ENCODE measurements at places on chromosomes 2 and 18. TPM values are rescaled to one million over a fixed set of nuclear protein-coding genes. Genes with fewer than 3 reads are reported as not detected.

Gene DQX1
- not detected for total RNA-seq

Gene CARF
- 3.2 TPM for total RNA-seq

Gene KCNJ13
- not detected for total RNA-seq

Gene CREG2
- not detected for total RNA-seq

Gene SIX3
- not detected for total RNA-seq

Gene ZBTB7C
- not detected for total RNA-seq

Gene ATP6V1B1
- 0.24 TPM for total RNA-seq

Gene G6PC2
- total RNA-seq, result not detected

GRCh38 chr2:72917877-72918553 is 696 bp downstream of the EMX1 start:
- H3K4me1 ChIP-seq, result peaks cover 6% of the 10 kb centered on the region
- H3K36me3 ChIP-seq, result no peaks in the 10 kb centered on the region
- H3K27ac ChIP-seq, result no peak overlapping the region
- DNase-seq, result no peak
- no peak overlapping the region for H3K4me3 ChIP-seq

GRCh38 chr2:33426666-33427231 is 49.7 kb upstream of the RASGRP3 start:
- peak overlapping the region; percentile 19 for H3K4me3 ChIP-seq
- H3K27ac ChIP-seq, result peak overlapping the region; percentile 88
- peaks cover 12% of the 10 kb centered on the region for H3K36me3 ChIP-seq
- H3K27me3 ChIP-seq, result no peaks in the 10 kb centered on the region
- peaks cover 74% of the 10 kb centered on the region for H3K4me1 ChIP-seq
- DNase-seq, result peak; percentile 91

DNA sequence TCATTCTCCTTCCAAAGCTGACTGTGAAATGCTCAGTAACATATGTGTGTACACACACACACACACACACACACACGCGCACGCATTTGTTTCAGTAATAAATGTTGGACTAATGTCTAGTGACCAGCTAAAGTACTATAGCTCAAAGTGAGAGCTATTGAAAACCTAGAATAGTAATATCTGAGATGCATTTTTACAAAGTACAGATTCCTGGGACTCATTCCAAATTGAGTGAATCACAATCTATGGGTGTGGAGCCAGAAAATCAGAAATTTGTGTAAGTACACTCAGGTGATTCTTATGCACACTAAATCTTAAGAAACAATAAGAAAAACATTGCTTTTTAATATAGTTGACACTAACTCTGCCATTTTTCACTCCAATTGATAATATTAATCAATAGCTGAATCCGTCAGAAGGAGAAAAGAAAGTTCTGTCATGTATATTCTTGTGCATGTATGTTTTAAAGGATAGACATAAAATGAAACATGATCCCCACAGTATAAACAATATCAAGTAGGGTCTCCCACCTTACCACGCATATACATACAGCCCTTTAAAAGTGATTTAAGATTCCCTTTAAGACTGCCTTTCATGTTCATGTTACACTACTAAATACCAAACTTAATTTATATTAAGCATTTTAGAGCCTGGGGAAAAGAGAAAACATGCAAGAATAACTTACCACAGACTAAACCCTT is 123.5 kb downstream of the ATAD2B start:
- no peaks in the 10 kb centered on the region for H3K27me3 ChIP-seq
- H3K36me3 ChIP-seq, result no peaks in the 10 kb centered on the region
- 0 out of 2 replicates have a peak overlapping the region, but pooled peaks have one; percentile 27 for H3K4me3 ChIP-seq
- H3K4me1 ChIP-seq, result peaks cover 34% of the 10 kb centered on the region
- peak overlapping the region; percentile 49 for H3K27ac ChIP-seq

GRCh38 chr18:2894841-2895370 is 48.1 kb downstream of the EMILIN2 start:
- H3K4me1 ChIP-seq, result peaks cover 25% of the 10 kb centered on the region
- 0 out of 2 replicates have a peak, but pooled peaks cover 4% of the 10 kb centered on the region for H3K36me3 ChIP-seq
- peaks cover 19% of the 10 kb centered on the region for H3K27me3 ChIP-seq
- no peak overlapping the region for H3K27ac ChIP-seq
- no peak for DNase-seq
- no peak overlapping the region for H3K4me3 ChIP-seq

DNA sequence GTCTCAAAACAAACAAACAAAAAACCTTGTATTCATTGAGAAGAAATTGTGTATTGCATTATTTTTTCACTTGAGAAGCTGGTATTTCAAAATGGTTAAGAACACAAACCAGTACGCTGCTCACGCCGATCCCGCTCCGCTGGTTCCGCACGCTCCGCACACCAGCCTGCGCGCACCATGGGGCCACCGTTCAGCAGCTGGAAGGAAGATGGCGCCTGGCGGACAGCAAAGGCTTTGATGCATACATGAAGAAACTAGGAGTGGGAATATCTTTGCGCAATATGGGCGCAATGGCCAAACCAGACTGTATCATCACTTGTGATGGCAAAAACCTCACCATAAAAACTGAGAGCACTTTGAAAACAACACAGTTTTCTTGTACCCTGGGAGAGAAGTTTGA is 75.7 kb downstream of the RBM43 start:
- DNase-seq, result no peak
- H3K4me1 ChIP-seq, result no peaks in the 10 kb centered on the region
- H3K36me3 ChIP-seq, result no peaks in the 10 kb centered on the region
- no peak overlapping the region for H3K27ac ChIP-seq
- peaks cover 7% of the 10 kb centered on the region for H3K27me3 ChIP-seq

GRCh38 chr18:56197241-56197859 is 441.0 kb downstream of the TXNL1 start:
- DNase-seq, result no peak
- no peak overlapping the region for H3K27ac ChIP-seq
- H3K4me1 ChIP-seq, result peaks cover 61% of the 10 kb centered on the region
- no peaks in the 10 kb centered on the region for H3K36me3 ChIP-seq
- H3K4me3 ChIP-seq, result no peak overlapping the region

DNA sequence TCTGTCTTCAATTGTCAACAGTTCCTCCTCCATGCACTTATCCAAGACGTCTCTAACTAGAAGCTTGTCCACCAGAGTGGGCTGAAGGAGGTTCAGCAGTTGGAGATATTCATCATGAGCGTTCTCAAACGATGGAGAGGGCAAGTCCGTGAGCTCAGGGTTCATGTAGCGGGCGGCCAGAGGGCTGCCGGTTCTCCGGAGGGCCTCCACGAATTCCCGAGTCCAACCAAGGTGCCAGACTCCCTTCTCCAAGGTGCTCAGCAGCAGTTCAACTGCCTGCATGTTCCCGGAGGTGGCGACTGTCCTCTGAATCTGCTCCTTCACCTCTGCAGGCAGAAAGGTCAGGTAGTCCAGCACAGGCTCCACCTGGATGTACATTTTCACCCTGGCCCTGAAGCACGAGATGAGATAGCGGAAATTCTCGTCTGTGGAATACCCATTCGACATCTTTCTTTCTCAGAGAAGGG is 590 bp downstream of the IFIH1 start:
- H3K27ac ChIP-seq, result peak overlapping the region; percentile 87
- H3K27me3 ChIP-seq, result no peaks in the 10 kb centered on the region
- H3K4me1 ChIP-seq, result peaks cover 19% of the 10 kb centered on the region
- no peaks in the 10 kb centered on the region for H3K36me3 ChIP-seq
- peak; percentile 8 for DNase-seq

GRCh38 chr2:128608921-128609880 is 290.5 kb upstream of the HS6ST1 start:
- H3K4me3 ChIP-seq, result no peak overlapping the region
- H3K4me1 ChIP-seq, result no peaks in the 10 kb centered on the region
- peaks cover 10% of the 10 kb centered on the region for H3K27me3 ChIP-seq

DNA sequence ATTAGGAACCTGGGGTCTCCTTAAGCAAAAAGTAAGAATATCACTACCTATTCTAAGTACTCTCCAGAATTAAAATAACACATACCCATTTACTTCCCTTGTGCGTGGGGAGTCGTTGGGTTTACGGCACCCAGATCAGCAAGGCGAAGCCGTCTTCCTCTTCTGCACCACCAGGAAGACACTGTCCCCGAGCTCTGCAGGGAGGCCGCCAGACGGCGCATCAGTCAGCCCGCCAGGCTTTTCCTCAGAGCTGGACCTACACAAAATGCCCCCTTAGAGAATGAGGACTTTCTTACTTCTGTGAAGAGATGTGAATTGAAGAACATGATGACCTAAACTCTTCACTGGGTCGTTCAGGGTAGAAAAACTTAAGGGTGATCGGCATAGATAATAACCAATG is 526.5 kb downstream of the GALR1 start:
- H3K36me3 ChIP-seq, result no peaks in the 10 kb centered on the region
- no peaks in the 10 kb centered on the region for H3K27me3 ChIP-seq
- H3K4me3 ChIP-seq, result no peak overlapping the region
- DNase-seq, result no peak

- DNase-seq, result no peak
- peaks cover 20% of the 10 kb centered on the region for H3K27me3 ChIP-seq
- no peak overlapping the region for H3K27ac ChIP-seq
- no peaks in the 10 kb centered on the region for H3K36me3 ChIP-seq
- H3K4me3 ChIP-seq, result no peak overlapping the region
Observed at GRCh38 chr18:49880661-49881060, 67.3 kb upstream of the ACAA2 start.

GRCh38 chr2:150141226-150142001 is 346.1 kb downstream of the RND3 start:
- H3K36me3 ChIP-seq, result peaks cover 14% of the 10 kb centered on the region
- H3K27ac ChIP-seq, result peak overlapping the region; percentile 96
- peaks cover 99% of the 10 kb centered on the region for H3K4me1 ChIP-seq
- no peaks in the 10 kb centered on the region for H3K27me3 ChIP-seq
- peak; percentile 32 for DNase-seq
- peak overlapping the region; percentile 57 for H3K4me3 ChIP-seq

GRCh38 chr2:71303849-71304248 is 27.7 kb upstream of the ZNF638 start:
- H3K27me3 ChIP-seq, result peaks cover 2% of the 10 kb centered on the region
- no peak overlapping the region for H3K27ac ChIP-seq

DNA sequence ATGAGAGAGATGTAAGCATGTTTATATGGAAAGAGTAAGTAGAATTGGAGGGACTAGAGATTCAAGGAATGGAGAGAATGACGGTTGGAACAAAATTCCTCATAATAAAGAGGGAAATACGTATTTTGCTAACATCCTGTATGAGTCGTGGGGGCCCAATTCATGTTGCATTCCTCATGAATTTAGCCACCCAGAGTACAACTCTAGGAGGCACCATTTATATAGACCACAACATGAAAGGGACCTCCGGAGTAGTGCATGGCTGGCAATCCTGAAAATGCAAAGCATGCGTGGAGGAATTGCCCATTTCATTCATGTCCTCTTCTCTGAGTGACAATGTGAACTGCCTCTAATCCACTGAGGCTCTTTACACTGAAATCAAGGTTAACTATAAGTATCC is 168.2 kb downstream of the ZEB2 start:
- H3K4me3 ChIP-seq, result no peak overlapping the region
- no peak overlapping the region for H3K27ac ChIP-seq
- no peaks in the 10 kb centered on the region for H3K27me3 ChIP-seq

DNA sequence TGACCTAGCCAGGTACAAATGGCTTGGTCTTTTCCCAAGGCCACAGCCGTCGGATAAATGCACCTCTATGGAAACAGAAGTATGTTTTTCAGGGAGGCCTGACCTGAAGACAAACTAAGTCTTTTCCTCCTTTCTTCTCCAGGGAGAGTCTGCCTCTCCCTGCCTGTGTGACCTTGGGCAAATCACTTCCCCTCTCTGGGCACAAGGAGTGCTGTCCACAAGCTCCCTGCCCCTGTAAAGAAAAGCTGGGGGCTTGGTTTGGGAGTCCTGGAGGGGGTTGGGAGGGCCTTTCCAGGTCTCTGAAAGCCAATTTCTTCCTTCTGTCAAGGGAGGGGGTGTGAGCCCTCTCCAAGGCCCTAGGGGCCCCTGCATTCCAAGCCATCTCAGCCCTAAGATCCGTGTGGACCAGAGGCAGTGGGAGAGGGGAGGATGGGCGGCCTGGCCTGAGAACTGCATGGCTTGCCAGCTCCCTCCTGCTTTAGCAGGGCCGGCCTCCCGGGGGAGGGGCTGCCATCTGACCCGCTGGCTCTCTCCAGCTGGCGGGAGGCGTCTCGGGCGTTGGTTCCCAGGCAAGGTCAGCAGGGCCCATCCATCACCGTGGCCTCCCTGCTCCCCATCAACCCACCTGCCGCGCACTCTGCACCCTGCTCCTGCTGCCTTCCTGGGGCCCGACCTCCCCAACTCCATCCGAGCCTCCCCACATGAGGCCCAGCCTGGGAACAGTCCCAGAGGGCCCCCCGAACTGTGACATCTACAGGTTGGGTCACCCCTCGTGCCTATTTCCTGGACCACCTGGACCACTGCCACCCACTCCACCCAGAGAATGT is 61.4 kb downstream of the SMAD7 start:
- peaks cover 17% of the 10 kb centered on the region for H3K4me1 ChIP-seq
- no peaks in the 10 kb centered on the region for H3K27me3 ChIP-seq
- H3K27ac ChIP-seq, result no peak overlapping the region

- no peak overlapping the region for H3K27ac ChIP-seq
- no peaks in the 10 kb centered on the region for H3K36me3 ChIP-seq
- no peaks in the 10 kb centered on the region for H3K4me1 ChIP-seq
- H3K4me3 ChIP-seq, result no peak overlapping the region
Observed at GRCh38 chr2:129717560-129718130, 261.8 kb upstream of the RAB6C start.

- no peak for DNase-seq
- H3K4me3 ChIP-seq, result no peak overlapping the region
- H3K27ac ChIP-seq, result no peak overlapping the region
- no peaks in the 10 kb centered on the region for H3K27me3 ChIP-seq
- H3K4me1 ChIP-seq, result no peaks in the 10 kb centered on the region
Observed at GRCh38 chr18:31511098-31511497, 13.1 kb downstream of the DSG2 start.

- no peak overlapping the region for H3K27ac ChIP-seq
- H3K36me3 ChIP-seq, result no peaks in the 10 kb centered on the region
- H3K27me3 ChIP-seq, result peaks cover 16% of the 10 kb centered on the region
- no peaks in the 10 kb centered on the region for H3K4me1 ChIP-seq
- DNase-seq, result no peak
Observed at GRCh38 chr2:24429197-24430074, 61.6 kb upstream of the NCOA1 start.

- peaks cover 22% of the 10 kb centered on the region for H3K36me3 ChIP-seq
- DNase-seq, result no peak
- peak overlapping the region; percentile 55 for H3K4me3 ChIP-seq
- H3K27me3 ChIP-seq, result no peaks in the 10 kb centered on the region
Observed at GRCh38 chr2:134232461-134232860, 21.4 kb upstream of the MGAT5 start.

GRCh38 chr18:7766817-7767216 is 199.7 kb downstream of the PTPRM start:
- H3K36me3 ChIP-seq, result no peaks in the 10 kb centered on the region
- H3K27ac ChIP-seq, result no peak overlapping the region
- no peaks in the 10 kb centered on the region for H3K27me3 ChIP-seq
- H3K4me1 ChIP-seq, result peaks cover 13% of the 10 kb centered on the region

All from HFFc6 (cell line).